Liver (tissue), 10 donors: ENCODE measurements at places on chromosomes 6 and 20. TPM values are rescaled to one million over a fixed set of nuclear protein-coding genes. Genes with fewer than 3 reads are reported as not detected.

The RBPJL gene
- not detected for total RNA-seq

The CST2 gene
- total RNA-seq = not detected

The CTCFL gene
- 0.08 TPM for total RNA-seq

GRCh38 chr6:46420921-46421638 lies 70.2 kb downstream of the RCAN2 start:
- no peak for DNase-seq

- no peak for DNase-seq
Measured at GRCh38 chr20:4814696-4815252, 93.1 kb downstream of the PRND start.

DNA sequence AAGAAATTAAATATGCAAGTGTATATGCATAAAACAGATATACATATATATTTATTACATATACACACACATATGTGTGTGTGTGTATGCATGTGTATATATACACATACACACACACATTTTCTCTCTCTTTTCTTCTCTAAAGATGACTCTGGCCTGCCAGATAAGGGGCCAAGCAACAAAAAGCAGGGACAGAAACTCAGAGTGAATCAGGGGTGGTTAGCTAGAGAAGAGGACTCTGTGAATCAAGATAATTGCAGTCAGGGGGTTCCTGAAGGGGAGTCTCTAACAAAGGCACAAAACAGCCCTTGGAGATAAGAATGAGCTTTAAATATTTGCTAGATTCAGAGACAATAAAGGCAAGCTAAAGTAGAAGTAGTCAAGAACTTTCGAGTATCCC lies 650.5 kb downstream of the UTRN start:
- DNase-seq = no peak

GRCh38 chr6:154367839-154368695 lies 11.5 kb upstream of the IPCEF1 start:
- no peak for DNase-seq

DNA sequence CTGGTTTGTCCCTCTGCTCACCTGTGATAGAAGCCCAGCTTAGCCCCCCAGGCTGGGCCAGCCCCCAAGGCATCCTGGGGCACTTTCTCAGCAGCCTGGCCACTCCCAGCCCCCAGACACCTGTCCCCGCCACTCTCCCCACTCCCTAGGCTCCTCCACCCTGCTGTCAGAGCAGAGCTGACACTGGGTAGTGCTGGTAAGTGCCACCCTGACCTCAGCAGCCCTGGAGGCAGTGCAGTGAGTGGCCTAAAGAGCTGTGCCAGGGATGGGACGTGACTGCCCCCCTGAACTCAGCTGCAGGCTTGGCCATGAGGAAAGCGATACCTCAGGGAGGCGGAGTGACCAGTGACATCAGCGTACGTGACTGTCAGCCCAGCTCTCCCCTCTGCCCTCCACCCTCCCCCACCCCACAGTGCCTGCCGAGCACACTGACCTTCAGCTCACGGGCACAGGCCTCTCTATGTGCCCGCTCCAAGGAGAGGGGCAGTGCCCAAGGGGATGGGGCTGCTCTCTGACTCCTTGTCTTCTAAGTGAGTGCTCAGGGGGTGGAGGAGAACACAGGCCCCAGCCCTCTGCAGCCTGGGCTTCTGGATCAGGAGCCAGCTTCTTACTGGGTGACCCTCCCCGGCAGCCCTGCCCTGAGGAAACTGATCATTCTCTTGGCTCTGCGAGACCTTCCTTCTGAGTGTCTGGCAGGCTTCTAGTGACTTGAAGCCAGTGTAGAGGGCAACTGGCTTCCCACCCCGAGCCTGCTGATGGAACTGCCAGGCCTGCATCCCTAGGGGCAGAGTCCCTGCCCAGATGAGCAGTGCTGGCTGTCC lies 172.7 kb downstream of the MRPL14 start:
- peak; percentile 29 for DNase-seq

DNA sequence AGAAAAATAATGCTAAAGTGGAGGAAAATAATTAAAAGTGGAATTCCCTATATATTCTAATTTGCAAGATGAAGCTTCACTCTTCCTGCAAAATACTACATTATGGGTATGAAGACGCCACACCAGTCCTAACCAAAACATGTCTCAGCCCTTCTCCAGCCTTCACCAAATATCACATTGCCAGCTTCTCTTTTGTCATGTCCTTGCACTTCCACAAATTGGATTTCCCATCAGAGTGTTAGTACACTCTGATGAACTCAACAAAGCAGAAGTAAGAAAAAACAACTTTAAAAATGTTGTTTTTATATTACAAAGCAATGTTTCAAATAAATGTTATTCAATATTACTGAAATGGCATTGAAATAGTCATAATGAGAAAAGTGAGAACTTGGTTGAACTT lies 62.4 kb upstream of the RNF146 start:
- no peak for DNase-seq

DNA sequence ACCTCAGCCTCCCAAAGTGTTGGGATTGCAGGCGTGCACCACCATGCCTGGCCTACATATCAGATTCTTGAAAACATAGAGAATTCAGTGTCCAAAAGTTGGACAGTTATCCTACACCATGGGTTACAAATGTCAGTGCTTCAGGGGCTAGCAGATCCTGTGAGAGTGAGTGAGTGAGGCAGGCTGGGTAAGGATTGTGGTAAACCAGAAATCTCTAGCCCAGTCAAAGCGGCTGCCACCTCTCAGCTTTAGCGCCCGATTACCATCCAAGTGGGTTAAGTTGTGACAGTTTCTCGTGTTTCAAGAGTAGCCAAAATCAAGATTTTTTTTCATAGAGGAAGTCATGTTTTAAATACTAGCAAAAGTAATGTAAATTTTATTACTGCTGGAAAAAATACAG lies 21.9 kb upstream of the CSE1L start:
- DNase-seq = no peak

- no peak for DNase-seq
Measured at GRCh38 chr6:17167327-17167979, 65.6 kb downstream of the STMND1 start.

- DNase-seq = no peak
Measured at GRCh38 chr20:48531505-48531904, 296.3 kb downstream of the PREX1 start.

DNA sequence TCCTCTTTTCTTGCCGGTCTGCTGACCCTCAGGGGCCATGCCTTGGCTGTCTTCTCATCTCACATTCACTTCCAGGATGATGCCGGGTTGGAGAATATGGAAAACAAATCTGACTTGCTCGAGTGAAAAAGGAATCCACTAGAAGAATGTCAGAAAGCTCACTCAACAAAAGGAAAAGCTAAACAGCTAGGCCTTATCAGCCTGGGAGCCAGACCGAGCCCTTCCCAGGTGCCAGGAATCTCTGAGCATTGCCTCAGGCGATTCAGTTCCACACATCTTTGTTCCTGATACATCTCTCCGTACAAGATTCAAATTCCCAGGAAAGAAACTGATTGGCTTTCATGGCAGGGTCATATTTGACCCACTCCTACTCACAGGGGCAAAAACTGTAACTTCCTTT lies 9.2 kb upstream of the OSER1 start:
- no peak for DNase-seq

DNA sequence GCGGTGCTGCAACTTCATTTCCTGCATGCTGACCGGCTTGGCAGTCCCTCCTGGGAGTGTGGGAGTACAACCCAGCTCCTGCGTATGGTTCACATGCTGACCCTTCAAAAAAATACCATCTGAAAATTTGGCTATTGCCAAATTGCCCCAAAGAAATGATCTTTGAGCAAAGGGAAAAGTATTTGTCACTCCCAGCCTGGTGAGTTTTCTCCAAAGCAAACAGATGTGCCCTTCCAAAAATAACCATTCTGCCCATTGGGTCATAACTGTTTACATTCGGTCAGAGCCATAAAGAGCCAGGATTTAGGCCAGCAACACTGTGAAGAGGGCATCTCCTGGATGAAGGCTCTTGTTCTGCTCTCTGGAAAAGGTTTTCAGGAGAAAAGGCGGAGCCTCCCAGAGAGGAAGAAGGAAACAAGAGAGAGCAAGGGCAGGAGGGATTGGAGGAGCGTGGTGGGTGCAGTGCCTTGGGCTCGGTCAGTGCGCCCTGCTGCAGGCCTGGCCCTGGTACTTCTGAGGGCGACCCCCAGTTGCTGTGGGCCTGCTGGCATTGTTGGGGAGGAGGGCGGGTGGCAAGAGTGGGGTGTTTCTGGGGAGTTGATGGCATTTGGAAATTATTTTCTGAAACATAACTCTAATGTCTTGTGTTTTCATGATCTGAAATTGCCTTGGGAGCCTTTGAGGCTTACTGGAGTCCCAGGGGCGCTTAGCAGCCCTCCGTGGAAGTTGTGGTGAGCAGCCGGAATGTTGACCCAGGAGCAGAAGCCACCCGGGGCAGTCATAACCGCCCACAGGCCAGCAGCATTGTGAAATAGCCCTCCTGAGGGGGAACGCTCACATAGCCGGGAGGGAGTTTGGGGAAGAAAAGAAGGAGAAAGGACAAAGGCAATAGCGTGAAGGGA lies 248.4 kb downstream of the MYLK4 start:
- DNase-seq = no peak

GRCh38 chr6:170003027-170003426 lies 251.6 kb downstream of the ERMARD start:
- DNase-seq = no peak

- no peak for DNase-seq
Measured at GRCh38 chr20:55937283-55937682, 68.0 kb downstream of the CBLN4 start.

- no peak for DNase-seq
Measured at GRCh38 chr20:33411242-33411641, 9.9 kb upstream of the CDK5RAP1 start.

DNA sequence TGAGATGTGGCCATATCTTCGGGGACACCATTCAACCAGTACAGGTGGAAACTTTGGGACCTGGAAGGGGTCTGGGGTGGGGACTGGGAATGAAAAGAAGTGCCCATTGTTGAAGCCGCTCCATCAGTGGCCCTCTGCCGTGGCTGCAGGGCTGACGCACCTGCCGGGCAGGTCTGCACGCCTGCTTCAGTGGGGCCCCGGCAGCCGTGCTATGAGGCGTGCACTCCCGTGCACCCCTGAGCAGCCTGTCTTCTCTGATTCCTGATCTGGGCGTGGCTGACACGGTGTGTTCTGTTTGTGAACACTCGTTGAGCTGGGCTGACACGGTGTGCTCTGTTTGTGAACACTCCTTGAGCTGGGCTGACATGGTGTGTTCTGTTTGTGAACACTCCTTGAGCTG lies 155.9 kb downstream of the TAF4 start:
- DNase-seq = no peak

- DNase-seq = no peak
Measured at GRCh38 chr20:35248641-35249475, 22.4 kb downstream of the MMP24 start.

DNA sequence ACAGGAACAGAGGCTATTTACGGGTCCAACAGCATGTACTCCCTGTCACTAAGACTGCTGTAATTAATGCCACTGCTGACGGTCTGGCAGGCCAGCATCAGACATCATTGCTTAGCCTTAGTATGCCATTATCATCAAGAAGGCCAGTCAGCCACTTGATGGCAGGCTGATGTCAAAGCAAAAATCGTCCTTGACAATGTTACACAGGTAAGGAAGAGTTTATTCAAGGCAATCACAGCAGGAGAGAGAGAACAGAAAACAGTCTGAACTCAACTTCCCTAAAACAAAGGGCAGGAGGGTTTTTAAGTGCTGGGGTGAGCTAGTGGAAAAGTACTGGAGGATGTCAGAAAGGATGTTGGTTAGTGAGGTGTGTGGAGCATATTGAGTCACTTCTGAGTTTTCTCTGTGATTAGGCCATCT lies 25.1 kb downstream of the FKBP1C start:
- DNase-seq = no peak

GRCh38 chr6:124123617-124124209 lies 320.0 kb downstream of the NKAIN2 start:
- DNase-seq = no peak

GRCh38 chr6:100452998-100453397 lies 11.7 kb downstream of the SIM1 start:
- no peak for DNase-seq

- no peak for DNase-seq
Measured at GRCh38 chr20:57161478-57162361, 104.7 kb downstream of the BMP7 start.

DNA sequence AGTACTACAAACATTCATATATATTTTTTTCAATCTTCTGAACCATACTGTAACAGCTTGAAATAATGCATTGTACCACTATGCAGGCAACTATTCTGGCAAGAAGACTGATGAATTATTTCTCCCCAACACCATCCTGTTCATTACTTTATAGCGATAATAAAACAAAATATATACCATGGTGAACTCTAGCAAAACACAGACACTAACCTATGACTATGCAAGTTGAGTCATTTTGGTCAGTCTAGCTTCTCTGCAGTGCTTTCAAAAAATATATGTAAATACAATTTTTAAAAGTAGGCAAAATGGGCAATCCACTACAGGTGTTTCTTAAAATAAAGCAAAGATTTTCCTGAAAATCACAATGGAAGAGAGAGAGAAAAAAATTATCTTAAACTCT lies 20.3 kb downstream of the PHIP start:
- DNase-seq = no peak

DNA sequence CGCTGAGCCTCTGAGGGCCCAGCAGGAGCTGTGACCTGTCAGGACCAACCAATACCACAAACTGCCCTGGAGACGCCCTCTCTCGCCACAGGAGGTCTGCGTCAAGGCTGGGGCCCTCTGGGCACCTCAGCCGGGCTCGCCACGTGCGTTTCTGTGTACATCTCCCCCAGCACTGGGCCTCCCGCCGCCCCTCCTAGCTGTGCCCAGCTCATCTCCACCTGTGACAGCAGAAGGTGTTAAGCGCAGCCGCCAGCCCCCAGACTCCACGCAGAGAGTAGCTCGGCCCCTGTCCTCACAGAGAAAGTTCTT lies 91.4 kb downstream of the TAF4 start:
- DNase-seq = no peak
